ENCODE measurements at places on chromosomes 3 and 15.

GRCh38 chr3:66297260-66297873 lies 76.6 kb downstream of the SLC25A26 start:
- no peak for DNase-seq

DNA sequence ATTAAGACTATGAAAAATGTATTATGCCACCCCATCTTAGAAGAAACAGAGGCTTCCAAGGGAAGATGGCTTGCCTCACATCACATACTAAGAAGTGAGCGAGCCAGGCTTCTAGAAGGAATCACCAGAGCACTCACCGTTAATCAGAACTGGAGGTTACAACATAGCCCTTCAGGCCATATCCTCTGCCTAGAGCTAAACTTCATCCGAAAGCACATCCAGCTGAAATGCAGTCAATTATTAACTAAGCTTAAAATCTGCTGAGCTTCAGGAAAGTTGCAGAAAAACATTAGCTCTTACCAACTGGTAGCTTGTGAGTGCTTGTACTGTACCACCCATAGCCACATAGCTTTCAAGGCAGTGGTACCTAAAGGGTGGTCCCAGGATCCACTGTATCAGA lies 483.2 kb downstream of the TBL1XR1 start:
- no peak for DNase-seq

GRCh38 chr3:138195481-138195880 lies 8.4 kb downstream of the ARMC8 start:
- DNase-seq: no peak

- DNase-seq: no peak
Observed at GRCh38 chr3:179027326-179027900, 44.2 kb downstream of the ZMAT3 start.

DNA sequence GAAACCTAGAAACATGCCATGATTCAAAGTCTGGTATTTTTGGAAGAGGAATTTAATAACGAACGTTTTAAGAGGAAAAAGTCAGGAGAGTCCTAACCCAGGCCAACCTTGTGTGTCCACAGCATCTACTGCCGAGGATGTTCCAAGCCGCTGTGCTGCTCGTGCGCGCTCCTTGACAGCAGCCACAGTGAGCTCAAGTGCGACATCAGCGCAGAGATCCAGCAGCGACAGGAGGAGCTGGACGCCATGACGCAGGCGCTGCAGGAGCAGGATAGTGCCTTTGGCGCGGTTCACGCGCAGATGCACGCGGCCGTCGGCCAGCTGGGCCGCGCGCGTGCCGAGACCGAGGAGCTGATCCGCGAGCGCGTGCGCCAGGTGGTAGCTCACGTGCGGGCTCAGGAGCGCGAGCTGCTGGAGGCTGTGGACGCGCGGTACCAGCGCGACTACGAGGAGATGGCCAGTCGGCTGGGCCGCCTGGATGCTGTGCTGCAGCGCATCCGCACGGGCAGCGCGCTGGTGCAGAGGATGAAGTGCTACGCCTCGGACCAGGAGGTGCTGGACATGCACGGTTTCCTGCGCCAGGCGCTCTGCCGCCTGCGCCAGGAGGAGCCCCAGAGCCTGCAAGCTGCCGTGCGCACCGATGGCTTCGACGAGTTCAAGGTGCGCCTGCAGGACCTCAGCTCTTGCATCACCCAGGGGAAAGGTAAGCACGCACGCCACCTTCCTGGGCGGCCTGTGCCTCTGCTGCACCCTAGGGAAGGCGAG lies 28.4 kb downstream of the PML start:
- DNase-seq: no peak

- DNase-seq: no peak
Observed at GRCh38 chr15:31398677-31399301, 72.2 kb downstream of the KLF13 start.

DNA sequence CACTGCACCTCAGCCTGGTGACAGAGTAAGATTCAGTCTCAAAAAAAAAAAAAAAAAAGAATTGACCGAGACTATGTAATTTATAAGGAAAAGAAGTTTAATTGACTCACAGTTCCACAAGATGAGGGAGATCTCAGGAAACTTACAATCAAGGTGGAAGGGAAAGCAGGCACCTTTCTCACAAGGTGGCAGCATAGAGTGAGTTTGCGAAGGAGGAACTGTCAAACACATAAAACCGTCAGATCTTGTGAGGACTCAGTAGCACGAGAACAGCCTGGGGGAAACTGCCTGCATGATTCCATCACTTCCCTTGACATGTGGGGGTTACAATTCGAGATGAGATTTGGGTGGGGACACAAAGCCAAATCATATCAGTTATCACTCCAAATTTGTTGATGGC lies 380.9 kb downstream of the EDEM1 start:
- DNase-seq: no peak

All from stimulated activated CD4-positive, alpha-beta T cell treated with anti-CD3 and anti-CD28 coated beads, Interleukin-4, amount 100 ng/mL, for 24 hours (primary cell).